Endothelial cell (in vitro differentiated cells): ENCODE measurements at places on chromosomes 4 and X.

GRCh38 chrX:42443267-42443666 is 334.7 kb downstream of the PPP1R2C start:
- DNase-seq, result no peak

- DNase-seq, result no peak
Observed at GRCh38 chrX:150775569-150776350, 82.6 kb downstream of the MTMR1 start.

- no peak for DNase-seq
Observed at GRCh38 chrX:143121477-143121876, 95.7 kb downstream of the SPANXN4 start.

GRCh38 chr4:47065051-47065481 is 33.7 kb downstream of the GABRB1 start:
- DNase-seq, result no peak

GRCh38 chrX:134460005-134460861 is at the start of gene HPRT1:
Gene HPRT1 (plus strand): TSS chrX:134460165. CDS start chrX:134460312, 147 bp downstream.
- peak; percentile 64 for DNase-seq
